ENCODE measurements at places on chromosomes 1 and 21.

DNA sequence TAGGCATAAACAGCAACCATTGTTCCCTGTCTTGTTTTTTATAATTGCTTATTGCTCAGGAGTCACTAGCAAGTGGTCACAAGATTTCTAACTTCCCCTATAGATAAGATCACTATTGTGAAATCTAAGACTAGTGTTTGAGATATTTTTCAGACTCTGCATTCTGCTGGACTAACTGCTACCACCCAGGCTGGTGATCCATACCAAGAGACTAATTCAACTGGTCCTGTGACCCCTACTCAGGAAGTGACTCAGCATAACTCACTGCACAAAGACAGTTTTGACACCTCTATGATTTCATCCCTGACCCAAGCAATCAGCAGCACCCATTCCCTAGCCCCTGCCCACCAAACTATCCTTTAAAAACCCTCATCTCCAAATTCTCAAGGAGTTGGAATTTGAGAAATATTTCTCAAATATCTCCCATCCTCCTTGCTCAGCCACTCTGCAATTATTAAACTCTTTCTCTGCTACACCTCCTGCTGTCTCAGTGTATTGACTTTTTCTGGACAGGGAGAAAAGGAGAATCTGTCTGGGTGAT, 52.7 kb downstream of the TRIM33 start:
- peak; percentile 25 for DNase-seq

DNA sequence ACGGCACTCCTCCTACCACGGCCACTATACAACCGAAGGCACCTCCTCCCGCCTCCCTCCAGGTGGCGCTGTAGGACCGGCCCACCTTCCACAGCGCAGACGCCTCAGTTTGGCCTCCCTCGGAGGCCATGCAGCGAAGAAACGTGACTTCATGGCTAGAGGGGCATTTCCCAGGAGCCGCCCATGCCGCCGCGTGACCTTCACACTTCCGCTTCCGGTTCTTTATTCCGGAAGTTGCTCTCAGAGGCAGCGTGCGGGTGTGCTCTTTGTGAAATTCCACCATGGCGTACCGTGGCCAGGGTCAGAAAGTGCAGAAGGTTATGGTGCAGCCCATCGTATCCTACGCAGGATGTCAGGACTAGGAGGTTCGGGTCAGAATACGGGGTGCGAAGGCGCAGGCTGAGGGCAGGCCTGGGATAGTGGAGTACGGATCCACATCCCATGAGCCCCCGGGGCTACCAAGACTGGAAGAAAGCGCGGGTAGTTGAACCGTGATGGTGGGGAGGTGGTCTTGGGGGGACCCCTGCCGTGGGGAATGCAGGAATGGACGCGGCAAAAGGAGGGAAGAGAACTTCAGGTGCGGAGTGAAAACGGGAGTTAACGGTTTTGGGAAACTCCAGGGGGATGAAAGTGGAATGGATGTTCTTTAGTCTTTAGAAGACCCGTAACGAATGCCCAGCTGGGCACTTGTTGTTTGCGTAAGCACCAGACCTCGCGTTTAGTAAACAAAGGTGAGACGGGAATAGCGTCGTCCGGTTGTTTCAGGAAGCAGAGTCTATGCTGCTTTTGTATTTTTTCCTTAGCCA, at the start of gene SNRPE:
TSS of gene SNRPE (plus strand) at position 221 of the 806 bp plus-strand sequence. CDS start at position 282, 61 bp downstream.
- peak; percentile 86 for DNase-seq

DNA sequence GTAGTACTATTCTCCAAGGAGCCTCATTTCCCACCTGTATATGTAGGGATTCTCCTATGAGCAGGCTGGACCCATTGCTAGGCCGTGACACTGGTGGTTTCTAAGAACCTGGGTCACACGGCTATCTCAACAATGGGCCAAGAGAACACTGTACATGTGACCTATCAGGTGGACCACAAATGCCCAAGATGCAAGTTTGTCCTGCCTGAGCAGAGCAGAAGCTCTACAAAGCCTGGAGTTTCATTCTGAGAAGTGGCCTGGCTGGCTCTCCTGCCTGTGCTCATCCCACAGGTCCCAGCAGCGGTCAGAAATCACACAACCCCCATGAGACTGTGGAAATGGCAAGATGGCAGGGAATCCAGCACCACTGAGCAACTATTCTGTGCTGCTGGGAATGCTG, 17.2 kb downstream of the THEMIS2 start:
- no peak for DNase-seq

GRCh38 chr1:199551967-199552565, 475.4 kb upstream of the NR5A2 start:
- DNase-seq = no peak

DNA sequence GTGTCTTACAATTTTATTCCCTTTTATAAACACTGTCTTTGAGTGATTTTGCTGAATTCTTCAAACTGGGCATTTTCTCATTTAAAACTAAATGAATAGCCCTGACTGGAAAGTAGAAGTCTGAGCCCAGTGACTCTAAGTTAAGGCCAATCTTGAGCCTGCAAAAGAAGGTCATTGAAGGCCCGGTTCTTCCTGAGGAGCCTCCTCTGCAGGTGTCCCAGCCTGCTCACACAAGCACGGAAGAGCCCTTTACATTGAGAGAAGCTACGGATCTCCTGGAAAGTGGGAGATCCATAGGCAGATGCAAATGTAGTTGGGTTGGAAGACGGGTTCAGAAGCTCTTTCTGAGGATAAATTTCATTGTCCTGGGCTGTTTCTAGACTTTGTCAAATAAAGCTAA, 3.9 kb downstream of the ZNF678 start:
- DNase-seq = no peak

- no peak for DNase-seq
Measured at GRCh38 chr1:178004926-178005391, 35.1 kb upstream of the SEC16B start.
